ENCODE measurements at places on chromosomes 4 and X. TPM values are rescaled to one million over a fixed set of nuclear protein-coding genes. Genes with fewer than 3 reads are reported as not detected.

GRCh38 chr4:3389233-3390215, 52.2 kb upstream of the HGFAC start:
- no peak for DNase-seq

GRCh38 chrX:136325377-136325776, 24.6 kb downstream of the ADGRG4 start:
- no peak for DNase-seq

DNA sequence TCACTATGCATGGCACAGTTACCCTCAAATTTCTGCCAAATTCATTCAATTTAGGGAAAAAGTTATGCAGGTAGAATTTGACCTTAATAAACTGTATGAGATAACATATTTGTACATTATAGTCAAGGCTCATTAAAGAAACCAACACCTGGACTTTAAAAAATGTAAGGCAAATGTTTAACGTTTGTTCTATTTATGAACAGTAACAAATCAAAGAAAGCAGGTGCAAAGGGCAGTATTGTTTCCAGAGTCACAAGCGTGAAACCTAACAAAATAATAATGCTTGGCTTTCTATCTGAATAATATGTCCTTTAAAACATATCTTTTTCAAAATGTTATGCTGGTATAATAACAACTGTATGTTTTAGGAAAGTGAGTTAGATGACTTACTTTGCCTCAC, 41.2 kb downstream of the LIN54 start:
- DNase-seq = no peak

GRCh38 chrX:153539171-153539978, 21.9 kb downstream of the ATP2B3 start:
- peak; percentile 46 for DNase-seq

DNA sequence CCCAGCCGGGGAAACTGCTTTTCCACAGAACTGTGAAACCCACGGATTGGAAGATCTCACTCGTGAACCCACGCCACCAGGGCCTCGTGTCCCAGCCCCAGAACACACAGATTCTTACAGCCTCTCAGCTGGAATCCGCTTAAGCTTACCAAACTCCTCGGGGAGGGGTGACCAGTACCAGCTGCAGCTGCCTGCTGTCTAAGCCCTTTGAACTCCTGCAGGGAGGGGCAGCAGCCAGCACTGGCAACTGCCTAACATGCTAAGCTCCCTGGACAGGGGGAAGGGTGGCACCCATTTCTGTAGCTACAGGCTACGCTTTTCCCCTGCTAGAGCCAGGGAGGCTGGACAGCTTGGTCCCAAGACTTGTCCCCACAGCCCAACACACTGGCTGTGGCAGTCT, 38.4 kb downstream of the TBL1X start:
- no peak for DNase-seq

DNA sequence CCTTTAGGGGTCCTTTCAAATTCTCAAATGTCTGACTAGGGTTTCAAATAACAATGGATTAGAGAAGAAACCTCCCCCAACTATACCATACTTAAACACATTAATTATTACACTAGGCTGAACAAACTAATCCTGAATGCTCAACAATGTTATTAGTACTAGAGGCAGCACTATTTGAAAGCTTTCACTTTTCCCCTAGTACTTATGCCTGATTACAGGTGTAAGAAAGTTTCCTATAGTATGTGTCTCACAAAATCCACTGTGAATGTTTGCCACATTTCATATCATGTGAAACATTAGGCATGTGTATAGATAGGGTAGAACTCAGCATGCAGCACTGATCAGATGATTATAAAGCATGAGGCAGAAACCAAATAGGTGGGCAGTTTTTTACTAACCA, 336.2 kb downstream of the ZNF674 start:
- DNase-seq = no peak

DNA sequence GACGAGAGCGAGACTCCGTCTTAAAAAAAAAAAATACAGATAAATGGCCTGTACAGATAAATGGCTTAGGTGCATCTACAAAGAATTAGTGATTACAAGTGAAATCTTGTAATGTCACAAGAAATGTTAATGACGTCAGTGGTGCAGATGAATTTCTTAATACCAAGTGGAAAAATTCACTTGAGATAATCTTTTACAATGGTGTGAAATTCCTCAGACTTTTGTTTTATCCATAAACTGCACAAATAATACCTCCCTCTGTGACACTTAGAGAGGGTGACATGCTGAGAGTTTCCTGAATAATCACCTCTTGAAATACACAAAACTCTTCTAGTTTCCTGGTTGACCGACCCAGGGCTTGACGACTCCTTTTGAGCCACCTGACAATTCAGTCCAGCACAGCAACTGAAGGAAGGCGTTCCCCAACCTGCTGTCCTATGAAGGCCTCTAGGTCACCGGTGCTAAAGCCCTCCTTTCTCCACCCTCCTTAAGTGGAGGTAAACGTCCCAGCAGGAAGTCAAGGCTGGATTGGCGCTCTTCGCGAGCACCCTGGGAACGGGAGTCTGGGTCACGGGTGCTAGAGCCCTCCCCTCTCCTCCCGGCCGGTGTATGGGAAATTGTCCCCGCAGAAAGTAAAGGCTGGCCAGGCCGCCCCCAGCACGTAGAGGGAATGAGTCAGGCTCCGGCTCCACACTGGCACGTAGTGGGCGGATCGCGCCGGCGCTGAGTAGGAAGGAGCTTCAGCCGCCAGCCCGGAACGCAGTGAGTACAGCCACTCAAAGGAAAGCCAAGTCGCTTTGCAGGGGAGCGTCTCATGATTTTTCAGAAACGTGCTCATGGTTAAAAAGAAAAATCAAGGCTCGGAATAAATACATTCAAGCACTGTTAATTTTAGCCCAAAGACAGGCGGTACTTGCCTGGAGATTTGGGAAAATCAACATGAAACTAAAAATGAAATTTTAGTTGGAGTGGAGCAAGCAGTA, at the start of gene TMEM144:
Gene TMEM144, plus strand, starts transcription at position 662 of the 983 bp plus-strand sequence. CDS start 2,182 bp downstream, outside the sequence.
- no peak for DNase-seq

DNA sequence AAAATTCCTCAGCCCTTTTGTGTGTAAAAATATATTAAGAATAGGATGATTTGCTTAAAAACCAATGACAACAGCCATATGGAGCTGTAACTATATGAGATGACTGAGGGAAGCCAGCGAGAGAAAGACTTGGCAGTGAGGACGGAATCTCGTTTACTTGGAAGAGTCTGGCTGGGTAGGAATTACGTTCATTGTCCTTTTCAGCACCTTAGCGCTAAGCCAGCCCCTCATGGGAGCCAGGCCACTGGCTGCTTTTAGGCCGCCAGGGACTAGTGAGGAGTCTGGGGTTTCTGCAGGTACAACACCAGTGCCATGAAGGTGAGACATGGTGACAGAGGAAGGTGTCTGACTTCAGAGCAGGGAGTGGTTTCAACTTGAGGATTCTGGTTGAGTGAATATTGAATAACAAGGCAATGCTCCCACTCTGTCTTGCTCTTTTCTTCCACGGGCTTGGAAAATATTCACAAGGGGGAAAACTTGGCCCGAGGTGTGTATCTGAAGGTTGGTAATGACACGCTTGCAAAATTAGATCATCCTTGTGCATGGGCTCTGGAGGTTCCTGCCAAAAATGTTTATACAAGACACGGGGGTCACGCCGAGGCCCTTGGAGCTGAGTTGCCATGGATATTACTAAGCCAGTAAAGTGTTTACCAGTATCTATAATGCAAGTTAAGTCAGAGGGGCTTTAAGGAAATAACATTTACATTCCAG, 17.4 kb downstream of the KLF3 start:
- no peak for DNase-seq

DNA sequence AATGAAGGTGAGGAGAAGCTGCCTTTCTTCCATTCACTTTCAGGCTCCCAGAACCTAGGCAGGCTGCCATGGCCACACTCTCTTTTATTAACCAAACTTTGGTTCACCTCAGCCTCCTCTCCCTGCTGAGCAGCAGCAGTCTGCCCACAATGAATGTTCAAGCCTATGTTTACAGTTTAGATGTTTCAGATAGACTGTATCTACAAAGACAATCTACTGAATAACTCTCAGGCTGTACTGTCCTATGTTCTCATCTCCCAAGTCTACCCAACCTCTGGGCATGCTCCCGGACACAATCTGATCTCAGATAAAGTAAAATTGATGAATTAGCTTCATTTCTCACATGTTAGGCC, 59.2 kb upstream of the TMEM164 start:
- no peak for DNase-seq

GRCh38 chr4:2598511-2599303, 62.3 kb downstream of the FAM193A start:
- DNase-seq = no peak

GRCh38 chrX:153669901-153670731, 3.5 kb downstream of the PNCK start:
- DNase-seq = no peak

- DNase-seq = no peak
Measured at GRCh38 chr4:57640391-57641100, 530.4 kb upstream of the IGFBP7 start.

DNA sequence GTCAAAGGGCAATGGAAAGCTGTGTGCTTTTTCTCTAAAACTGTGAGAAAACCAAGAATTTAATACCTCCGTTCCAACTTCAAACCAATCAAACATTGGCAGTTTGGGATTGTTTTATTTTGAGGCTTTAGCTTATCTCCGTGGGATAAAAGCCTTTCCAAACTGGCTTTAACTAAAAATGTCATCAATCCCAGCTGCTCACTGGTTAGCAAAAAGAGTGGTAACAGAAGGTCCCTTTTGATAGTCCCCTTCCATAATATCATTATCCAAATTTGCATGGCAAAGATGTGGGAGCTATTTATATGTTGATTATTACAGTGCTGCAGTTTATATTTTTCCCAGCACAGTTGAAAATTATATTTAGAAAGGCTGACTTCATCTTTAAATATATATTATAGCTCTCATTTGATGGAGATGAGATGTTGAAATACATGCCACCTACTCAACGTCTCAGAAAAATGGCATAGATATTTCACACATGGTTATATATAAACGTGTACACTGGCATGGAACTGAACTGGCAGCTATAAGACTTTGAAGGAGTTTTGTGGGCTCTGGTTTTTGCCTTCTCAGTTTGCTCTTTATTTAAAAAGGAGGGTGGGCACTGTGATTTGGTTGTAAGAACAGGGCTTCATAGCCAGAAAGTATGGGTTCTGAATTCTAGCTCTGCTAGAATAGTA, 707.1 kb upstream of the SLIT2 start:
- no peak for DNase-seq

GRCh38 chr4:183297675-183298074, 22.4 kb downstream of the CLDN22 start:
- DNase-seq = no peak

DNA sequence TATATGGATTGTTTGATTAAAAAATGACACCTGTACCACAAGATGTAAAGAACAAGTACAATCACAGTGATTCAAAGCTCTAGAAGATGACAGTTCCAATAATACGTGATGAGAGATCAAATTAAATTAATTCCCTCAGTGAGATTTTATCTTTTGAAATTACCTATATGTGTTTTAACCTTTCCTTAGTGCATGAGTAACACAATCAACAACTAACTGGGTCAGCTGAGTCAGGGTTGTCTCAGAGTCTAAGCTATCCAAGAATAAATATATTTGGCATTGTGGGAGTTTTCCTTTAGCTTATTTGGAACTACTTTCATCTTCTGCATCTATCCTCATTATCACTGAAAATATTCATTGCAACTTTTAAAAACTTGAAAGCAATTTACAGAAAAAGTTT, 162.8 kb downstream of the WDFY3 start:
- peak; percentile 15 for DNase-seq

GRCh38 chr4:66613591-66613990, 931.7 kb downstream of the CENPC start:
- DNase-seq = no peak

Gene SLC4A4
- 0.33 TPM for total RNA-seq

Gene EPHA5
- total RNA-seq = not detected

Gene LUZP4
- total RNA-seq = not detected

Gene CDKL2
- total RNA-seq = not detected

Gene SLIT2
- 0.47 TPM for total RNA-seq
